ENCODE measurements at places on chromosomes 1 and 21.

DNA sequence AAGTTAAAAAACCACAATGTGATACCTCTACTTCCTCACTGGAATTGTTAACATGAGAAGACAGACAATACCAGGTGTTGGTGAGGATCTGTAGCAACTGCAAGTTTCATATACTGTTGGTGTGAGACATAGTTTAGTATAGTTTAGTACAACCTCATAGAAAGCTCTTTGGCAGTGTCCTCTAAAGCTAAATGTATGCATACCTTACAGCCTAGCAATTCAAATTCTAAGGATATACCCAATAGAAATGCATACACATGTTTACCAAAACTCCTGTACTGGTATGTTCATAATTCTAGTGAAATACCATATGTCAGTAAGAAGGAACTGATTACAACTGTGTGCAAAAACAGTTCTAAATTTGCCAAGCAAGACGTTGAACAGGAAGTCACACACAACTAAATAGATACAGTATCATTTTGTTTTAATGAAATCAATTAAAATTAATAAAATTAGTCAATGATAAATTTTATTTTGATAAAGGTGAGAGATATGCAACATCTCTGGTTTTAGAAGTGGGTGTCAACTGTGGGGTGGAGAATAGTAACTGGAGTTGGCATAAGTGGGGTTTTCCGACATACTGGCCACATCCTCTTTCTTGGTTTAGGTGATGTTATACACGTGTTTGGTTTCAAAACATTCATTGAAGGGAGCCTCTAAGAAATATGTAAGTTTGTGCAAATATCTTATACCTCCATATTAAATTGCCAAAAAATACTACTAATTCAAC, 450.7 kb downstream of the PTPRC start:
- peak; percentile 24 for DNase-seq

DNA sequence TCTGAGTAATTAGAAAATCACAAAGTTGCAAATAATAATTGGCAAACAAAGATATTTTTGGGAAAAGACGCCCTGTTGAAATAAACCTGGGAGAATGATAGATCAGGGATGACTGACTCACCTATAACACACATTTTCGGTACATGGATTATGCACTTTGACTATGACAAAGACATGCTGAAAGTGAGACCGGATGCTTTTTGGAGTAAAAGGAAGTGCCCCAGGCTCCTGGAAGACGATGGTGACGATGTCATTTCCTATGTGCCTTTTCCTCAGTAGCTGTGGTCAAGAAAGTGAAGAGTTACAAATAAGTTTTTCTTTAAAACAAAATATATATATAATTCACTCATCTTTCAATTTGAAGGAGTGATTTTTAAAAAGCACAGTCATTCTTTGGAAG, 158.7 kb downstream of the SIPA1L2 start:
- DNase-seq, result no peak

- DNase-seq, result no peak
Measured at GRCh38 chr1:203273869-203274602, 31.3 kb upstream of the BTG2 start.

DNA sequence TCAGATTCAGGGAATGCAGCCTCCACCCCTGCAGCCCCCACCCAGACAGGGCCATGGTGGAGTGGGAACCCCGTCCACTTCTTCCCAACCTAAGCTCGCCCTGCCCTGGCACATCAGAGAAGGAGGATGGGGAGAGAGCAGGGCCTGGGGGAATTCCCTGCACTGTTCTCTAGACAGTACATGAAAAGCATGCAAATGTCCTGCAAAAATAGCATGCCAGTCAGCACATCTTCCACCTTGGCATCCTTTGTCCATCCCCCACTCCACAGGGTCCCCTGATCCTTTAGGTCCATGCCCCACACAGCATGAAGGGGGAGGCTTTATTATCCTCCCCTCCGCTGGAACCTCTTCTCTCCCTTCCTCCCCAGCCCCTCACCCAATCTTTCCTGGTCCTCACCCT, 35.0 kb upstream of the RD3 start:
- DNase-seq, result no peak

- DNase-seq, result no peak
Measured at GRCh38 chr1:234546890-234547788, 62.8 kb downstream of the IRF2BP2 start.

DNA sequence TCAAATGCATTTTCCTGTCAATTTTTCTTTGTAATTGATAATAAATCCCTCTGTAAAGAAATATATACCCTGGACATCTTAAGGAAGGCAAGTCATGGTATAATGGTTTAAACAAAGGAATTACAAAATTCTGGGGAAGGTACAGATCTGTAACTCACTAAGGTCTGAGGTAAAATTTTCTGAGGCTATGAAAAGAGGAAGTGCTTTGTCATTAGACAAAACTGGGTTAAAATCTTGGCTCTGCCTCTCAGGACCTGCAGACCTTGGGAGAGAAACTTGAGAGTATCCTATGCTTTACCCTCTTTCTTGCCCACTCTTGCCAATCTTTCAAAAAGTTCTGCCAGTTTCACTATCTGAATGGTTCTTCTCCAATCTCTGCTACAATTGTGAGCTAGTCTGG, 26.8 kb upstream of the BEND5 start:
- no peak for DNase-seq

DNA sequence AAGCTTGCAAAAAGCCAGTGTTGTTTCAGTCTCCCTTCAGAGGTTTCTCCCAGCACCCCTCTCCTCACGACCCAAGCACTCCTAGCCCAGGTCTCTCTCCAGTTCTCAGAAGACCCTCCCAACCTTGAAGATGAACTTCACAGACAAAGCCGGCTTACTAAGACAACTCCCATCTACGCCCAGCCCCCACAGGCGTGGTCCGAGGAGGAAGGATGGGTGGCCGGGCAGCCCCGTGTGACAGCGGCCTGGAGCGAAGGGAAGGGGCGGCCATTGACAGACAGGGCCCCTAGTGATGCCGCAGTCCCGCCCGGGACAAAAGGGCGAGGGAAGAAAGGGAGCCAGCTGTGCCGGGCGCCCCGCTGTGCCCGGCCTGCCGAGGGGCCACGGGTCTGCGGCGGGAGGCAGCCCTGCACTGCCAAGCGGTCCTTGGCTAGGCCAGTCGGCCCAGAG, 6.9 kb downstream of the PAX7 start:
- no peak for DNase-seq

Data from activated T-cell treated with anti-CD3 and anti-CD28 coated beads for 4 hours (primary cell).